ENCODE measurements at places on chromosomes 11 and 22. TPM values are rescaled to one million over a fixed set of nuclear protein-coding genes. Genes with fewer than 3 reads are reported as not detected.

SAA1 gene
- 0.69 TPM for total RNA-seq

BUD13 gene
- total RNA-seq: 23.2 TPM

PRPF19 gene
- total RNA-seq: 91.2 TPM

ART5 gene
- total RNA-seq: 0.46 TPM

MYOD1 gene
- not detected for total RNA-seq

PTPMT1 gene
- total RNA-seq: 62.2 TPM

CDC45 gene
- 51.4 TPM for total RNA-seq

THY1 gene
- total RNA-seq: 189 TPM

DNA sequence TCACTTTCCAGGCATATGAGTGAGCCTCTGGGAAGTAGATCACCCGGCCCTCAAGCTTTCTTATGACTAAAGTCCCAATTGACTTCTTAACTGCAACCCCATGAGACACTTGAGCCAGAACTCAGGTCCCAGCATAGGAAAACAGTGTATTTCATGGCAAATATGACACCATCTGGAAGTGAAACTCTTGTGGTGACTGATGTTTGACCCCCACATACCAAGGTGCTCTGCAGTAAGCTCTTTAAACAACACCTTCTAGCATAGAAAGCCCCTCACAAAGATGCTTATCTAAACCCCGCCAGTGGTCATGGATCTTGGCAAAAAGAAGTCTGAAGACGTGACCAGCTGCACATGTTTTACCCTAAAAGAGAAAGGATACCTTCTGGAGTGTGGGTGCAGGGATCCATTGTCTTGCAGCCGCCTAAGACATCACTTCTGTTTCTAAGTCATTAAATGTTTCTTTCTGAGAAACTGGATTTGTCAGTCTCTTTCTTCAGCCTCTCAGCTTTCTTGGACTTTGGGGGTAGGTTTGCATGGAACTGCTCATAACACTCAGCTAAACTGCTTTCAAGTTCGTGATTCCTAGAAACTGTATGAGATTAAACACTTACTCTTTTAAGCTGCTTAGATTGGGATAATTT, 7.4 kb upstream of the PELI3 start:
- DNase-seq: no peak

DNA sequence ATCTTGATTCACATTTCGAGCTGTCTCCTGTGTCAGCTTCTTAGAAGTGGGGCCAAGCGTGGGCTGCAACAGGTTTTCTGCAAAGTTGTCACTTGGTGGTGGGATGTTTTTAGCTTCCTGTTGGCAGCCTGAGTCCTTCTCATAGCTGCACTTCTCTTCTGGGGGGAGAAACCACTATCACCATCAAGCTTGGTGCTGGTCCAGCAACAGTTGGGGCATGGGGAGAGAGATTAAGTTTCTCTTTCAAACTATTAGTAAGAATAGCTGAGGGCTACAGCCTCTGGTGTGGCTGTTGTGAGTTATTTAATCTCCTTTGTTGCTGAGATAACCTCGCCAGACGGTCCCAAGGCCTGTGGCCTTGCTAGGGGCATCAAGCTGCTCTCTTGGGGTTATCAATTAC, 123.3 kb upstream of the CRYBB3 start:
- DNase-seq: no peak

- DNase-seq: no peak
Observed at GRCh38 chr22:20237480-20238440, 30.4 kb downstream of the RTN4R start.

DNA sequence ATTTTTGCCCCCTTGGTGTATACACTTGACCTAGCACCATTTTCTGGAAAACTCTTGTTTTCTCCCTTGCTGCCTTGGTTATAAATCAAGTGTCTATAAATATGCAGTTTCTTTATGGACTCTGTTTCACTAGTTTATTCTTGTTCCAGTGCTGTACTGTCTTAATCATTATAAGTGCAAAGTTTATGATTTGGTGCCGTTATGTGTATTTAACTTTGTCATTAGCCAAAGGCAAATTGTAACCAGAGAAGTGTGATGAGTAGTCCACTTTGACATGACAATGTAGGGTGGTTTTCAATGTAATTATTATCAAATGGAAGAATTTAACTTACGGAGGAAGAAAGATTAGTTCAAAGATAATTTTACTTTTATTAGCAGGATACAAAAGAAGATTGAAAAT, 40.3 kb downstream of the SPECC1L start:
- no peak for DNase-seq

DNA sequence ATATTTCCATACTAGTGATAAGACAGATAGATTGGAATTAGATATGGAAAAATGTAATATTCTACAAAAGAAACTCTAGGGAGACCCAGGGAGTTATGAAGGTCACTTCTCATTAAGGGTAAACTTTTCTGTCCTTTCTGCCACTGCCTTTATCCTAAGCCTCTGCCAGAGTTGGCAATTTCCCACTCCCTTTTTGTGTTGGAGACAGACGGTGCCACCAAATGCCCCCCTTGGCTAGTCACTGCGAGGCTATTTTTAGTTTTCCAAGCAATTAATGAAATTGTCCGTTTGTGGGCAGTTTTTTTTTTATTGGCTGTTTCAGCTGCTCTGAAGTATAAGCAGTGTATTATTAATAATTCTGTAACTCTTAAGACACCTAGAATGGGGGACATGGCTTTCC, 67.6 kb upstream of the TENM4 start:
- no peak for DNase-seq

DNA sequence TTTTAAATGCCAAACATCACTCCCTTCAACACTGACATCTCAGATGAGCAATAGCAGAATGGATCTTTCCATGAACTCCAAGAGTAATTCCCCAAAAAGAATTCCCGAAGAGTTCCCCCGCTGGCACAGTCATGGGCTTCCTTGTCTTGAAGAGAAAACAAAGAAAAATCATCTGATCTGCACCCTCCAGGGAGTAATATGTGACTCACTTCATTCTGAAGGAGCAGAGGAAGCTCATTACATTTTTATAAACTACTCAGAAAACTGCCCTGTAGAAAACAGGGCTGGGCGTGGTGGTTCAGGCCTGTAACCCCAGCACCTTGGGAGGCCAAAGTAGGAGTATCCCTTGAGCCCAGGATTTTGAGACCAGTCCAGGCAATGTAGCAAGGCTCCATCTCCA, 35.7 kb downstream of the CELSR1 start:
- DNase-seq: peak; percentile 68

DNA sequence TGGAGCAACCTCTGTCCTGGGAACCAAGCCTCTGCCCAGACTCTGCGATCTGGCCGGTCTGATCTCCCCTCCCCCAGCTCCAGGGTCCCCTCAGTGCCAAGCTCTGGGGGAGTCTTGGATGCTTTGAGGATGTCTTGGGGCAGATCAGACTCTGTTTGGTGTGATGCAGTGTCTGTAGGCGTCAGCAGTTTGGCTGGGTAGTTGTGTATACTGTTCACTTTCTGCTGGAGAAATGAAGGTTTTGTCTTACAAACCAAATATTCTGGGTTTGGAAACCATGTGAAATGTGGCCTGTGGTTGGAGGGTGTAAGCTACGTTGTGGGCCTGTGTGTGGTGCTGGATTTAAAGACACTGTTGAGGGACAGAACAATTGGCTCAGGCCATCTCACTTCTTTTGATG, 4.6 kb downstream of the INSC start:
- DNase-seq: no peak

DNA sequence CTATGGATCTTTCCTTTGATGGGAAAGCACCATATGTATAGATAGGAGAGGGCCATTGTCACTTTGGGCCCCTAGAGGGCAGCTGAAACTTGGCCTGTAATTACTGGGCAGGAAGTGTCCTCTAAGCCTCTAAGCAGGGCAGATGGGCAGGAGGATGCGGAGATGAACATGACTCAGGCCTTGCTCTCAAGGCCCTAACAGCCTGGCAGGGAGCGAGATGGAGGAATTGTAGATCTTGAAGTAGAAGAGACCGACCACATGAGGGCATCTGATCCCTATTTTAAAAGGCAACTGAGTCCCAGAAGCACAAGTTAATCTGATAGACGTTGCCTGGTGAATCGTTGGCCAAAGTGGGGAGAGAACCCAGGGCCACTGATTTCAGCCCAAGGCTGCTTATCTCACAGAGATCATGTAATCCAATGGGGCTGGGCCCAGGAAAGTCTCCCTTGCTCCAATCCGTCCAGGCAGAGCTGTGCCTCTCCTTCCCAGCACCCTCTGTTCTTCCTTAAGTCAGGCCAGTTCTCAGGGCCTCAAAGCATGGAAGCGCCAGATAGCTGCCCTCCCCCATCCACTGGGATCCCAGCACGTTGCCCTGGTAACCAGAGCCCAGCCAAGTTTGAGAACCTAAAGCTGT, 2.5 kb upstream of the SEPTIN3 start:
- DNase-seq: peak; percentile 80

Data from Daoy (cell line).